ENCODE measurements at places on chromosomes 16 and 17. TPM values are rescaled to one million over a fixed set of nuclear protein-coding genes. Genes with fewer than 3 reads are reported as not detected.

Gene CX3CL1
- total RNA-seq = 0.16 TPM

Gene SAMD14
- total RNA-seq = 0.07 TPM

Gene NPIPB6
- total RNA-seq = 1.5 TPM

Gene KCNH4
- total RNA-seq = 1.8 TPM

Gene SMIM36
- not detected for total RNA-seq

Gene TNFSF13
- total RNA-seq = 0.51 TPM

Gene GLG1
- 32.9 TPM for total RNA-seq

Gene RNF222
- not detected for total RNA-seq

Gene CDT1
- 178 TPM for total RNA-seq

Gene QPRT
- total RNA-seq = 86.5 TPM

Gene KATNIP
- total RNA-seq = 9.9 TPM

Gene MATCAP1
- 16.6 TPM for total RNA-seq

Gene IL21R
- 0.51 TPM for total RNA-seq

Gene YBX2
- 0.20 TPM for total RNA-seq

Gene YPEL3
- total RNA-seq = 6.7 TPM

Gene HOXB6
- 14.2 TPM for total RNA-seq

Gene CPNE7
- 73.4 TPM for total RNA-seq

Gene OR3A3
- total RNA-seq = not detected

Gene GPR139
- not detected for total RNA-seq

Gene NSRP1
- total RNA-seq = 20.8 TPM

Gene TBX6
- 0.51 TPM for total RNA-seq

Gene HS3ST2
- not detected for total RNA-seq

Gene KRT40
- total RNA-seq = not detected

Gene CCL14
- total RNA-seq = not detected

Gene TNK1
- 5.5 TPM for total RNA-seq

Gene IRX6
- 0.11 TPM for total RNA-seq

Gene WNT3
- total RNA-seq = 3.5 TPM

Gene C17orf50
- not detected for total RNA-seq

Measured in K562 (cell line).